ENCODE measurements at places on chromosomes 6 and 20. TPM values are rescaled to one million over a fixed set of nuclear protein-coding genes. Genes with fewer than 3 reads are reported as not detected.

DNA sequence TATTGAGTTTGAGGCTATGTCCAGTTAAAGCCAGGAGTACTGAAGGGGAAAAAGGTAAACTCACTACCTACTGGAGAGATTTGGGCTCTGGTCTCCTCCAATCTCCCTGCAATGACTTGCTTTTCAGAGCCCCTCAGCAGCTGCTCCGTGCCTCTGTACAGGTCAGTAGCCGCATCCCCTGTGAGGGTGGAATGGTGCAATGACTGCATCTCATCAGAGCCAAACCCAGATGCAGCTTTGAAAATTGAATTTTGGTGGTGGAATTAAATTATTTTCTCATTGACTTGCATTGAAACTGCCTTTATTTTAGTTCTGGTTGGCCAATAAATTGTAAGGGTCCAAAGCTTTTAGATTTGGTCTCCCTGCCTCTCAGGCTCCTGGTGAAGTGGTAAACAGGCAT, 166.7 kb downstream of the DLL1 start:
- no peaks in the 10 kb centered on the region for H3K36me3 ChIP-seq
- no peak for DNase-seq
- H3K4me3 ChIP-seq, result no peak overlapping the region
- no peak overlapping the region for H3K27ac ChIP-seq

- DNase-seq, result no peak
- no peaks in the 10 kb centered on the region for H3K27me3 ChIP-seq
- no peak overlapping the region for H3K4me3 ChIP-seq
- no peak overlapping the region for H3K27ac ChIP-seq
Observed at GRCh38 chr20:25030007-25030648, 27.8 kb downstream of the ACSS1 start.

DNA sequence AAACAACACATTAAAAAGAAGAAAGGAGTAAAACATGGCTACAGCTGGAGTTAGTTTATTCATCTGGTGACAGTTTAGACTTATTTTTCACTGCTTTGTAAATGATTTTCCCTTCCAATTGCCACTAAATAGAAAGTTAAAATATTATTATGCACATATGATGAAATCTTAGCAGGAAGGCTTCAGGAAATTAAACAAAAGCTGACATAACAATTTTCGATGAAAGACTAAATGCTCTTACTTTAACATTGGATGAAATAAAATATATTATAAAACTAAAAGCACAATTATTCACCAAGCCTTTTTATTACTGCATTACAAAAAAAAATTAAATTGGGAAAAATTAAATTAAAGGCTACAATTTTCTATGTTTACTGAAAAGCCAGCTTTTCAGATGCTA, 158.0 kb downstream of the MMUT start:
- H3K4me3 ChIP-seq, result no peak overlapping the region
- no peak for DNase-seq
- H3K36me3 ChIP-seq, result no peaks in the 10 kb centered on the region
- no peak overlapping the region for H3K27ac ChIP-seq
- H3K4me1 ChIP-seq, result no peaks in the 10 kb centered on the region
- no peaks in the 10 kb centered on the region for H3K27me3 ChIP-seq

- DNase-seq, result no peak
- no peaks in the 10 kb centered on the region for H3K36me3 ChIP-seq
- H3K4me3 ChIP-seq, result no peak overlapping the region
- peaks cover 46% of the 10 kb centered on the region for H3K4me1 ChIP-seq
Observed at GRCh38 chr6:38035478-38035877, 216.0 kb downstream of the ZFAND3 start.

DNA sequence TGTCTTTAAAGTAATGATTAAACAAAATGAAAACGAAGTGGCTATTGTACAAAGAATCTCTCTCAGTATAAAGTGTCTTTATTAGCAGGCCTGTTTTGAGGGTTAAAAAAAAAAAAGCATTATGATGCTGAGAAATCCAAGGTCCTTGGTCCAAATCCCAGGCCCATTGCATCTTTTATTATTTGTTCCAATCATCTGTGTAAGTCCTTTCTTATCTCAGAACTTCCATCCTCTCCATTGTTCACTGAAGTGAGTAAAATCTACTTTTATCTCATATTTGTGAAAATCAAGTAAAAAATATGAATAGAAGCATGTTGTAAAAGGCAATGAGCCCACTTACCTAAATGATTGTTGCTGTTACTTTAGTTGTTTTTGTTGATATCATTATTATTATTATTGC, 499.1 kb upstream of the JAG1 start:
- H3K4me3 ChIP-seq, result no peak overlapping the region
- no peaks in the 10 kb centered on the region for H3K4me1 ChIP-seq
- no peaks in the 10 kb centered on the region for H3K36me3 ChIP-seq
- no peaks in the 10 kb centered on the region for H3K27me3 ChIP-seq
- H3K27ac ChIP-seq, result no peak overlapping the region
- no peak for DNase-seq

DNA sequence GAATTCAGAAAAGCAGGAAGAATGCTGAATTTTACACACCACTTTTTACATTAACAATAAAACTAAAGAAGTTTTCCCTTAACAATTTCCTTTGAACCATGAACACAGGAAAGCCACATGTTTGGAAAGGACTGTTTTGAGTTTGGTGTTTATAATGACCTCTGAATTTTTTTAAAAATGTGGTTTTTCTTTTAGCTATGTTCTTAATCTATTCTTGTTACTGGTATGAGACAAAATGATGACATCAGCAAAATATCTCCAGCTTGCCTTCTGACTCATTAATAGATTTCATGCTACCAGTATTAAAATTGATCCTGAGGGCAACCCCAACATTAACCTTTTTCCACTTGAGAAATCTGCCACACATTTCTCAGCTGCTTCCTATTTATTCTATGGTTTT, 217.5 kb upstream of the THEMIS start:
- no peaks in the 10 kb centered on the region for H3K4me1 ChIP-seq
- no peak overlapping the region for H3K4me3 ChIP-seq
- H3K36me3 ChIP-seq, result no peaks in the 10 kb centered on the region
- DNase-seq, result no peak

DNA sequence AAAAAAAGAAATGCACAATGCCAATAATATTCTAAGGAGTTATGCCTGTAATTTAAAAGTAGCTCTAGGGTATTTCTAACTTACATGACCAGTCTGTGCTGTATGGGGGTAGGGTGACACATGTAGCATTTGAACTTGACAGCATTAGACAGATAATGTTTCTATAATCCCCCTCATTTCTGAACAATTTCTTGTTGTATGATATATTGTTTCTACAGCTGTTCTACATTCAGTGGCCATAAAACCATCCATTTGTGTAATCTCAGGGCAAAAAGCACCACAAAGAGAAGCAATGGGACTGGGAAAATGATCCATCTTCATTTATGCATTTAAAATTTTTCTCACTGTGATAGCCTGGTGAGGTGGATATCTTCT, 767.8 kb downstream of the TFAP2A start:
- H3K4me1 ChIP-seq, result no peaks in the 10 kb centered on the region
- no peak for DNase-seq

EFCAB8 gene
- not detected for total RNA-seq

DYNLT2 gene
- total RNA-seq, result 1.1 TPM

MROH8 gene
- 1.4 TPM for total RNA-seq

LGSN gene
- total RNA-seq, result not detected
